ENCODE measurements at places on chromosomes 3 and 15.

- H3K27ac ChIP-seq: no peak overlapping the region
- no peaks in the 10 kb centered on the region for H3K4me1 ChIP-seq
- no peak overlapping the region for H3K4me3 ChIP-seq
- H3K36me3 ChIP-seq: no peaks in the 10 kb centered on the region
- DNase-seq: no peak
Measured at GRCh38 chr3:112477891-112478290, 21.4 kb downstream of the BTLA start.

GRCh38 chr3:141425523-141426233 lies 57.4 kb downstream of the ZBTB38 start:
- no peak overlapping the region for H3K4me3 ChIP-seq
- H3K27me3 ChIP-seq: no peaks in the 10 kb centered on the region
- no peak for DNase-seq

- H3K4me3 ChIP-seq: no peak overlapping the region
- no peak overlapping the region for H3K27ac ChIP-seq
- H3K36me3 ChIP-seq: no peaks in the 10 kb centered on the region
- no peaks in the 10 kb centered on the region for H3K4me1 ChIP-seq
- DNase-seq: no peak
Measured at GRCh38 chr3:194019398-194020165, 116.4 kb upstream of the HES1 start.

GRCh38 chr3:42051384-42052131 lies 39.6 kb upstream of the TRAK1 start:
- peak overlapping the region; percentile 71 for H3K27ac ChIP-seq
- no peak for DNase-seq
- H3K4me3 ChIP-seq: no peak overlapping the region

- no peaks in the 10 kb centered on the region for H3K27me3 ChIP-seq
- no peaks in the 10 kb centered on the region for H3K36me3 ChIP-seq
- no peaks in the 10 kb centered on the region for H3K4me1 ChIP-seq
- DNase-seq: no peak
Measured at GRCh38 chr3:74139648-74140047, 474.8 kb downstream of the CNTN3 start.

DNA sequence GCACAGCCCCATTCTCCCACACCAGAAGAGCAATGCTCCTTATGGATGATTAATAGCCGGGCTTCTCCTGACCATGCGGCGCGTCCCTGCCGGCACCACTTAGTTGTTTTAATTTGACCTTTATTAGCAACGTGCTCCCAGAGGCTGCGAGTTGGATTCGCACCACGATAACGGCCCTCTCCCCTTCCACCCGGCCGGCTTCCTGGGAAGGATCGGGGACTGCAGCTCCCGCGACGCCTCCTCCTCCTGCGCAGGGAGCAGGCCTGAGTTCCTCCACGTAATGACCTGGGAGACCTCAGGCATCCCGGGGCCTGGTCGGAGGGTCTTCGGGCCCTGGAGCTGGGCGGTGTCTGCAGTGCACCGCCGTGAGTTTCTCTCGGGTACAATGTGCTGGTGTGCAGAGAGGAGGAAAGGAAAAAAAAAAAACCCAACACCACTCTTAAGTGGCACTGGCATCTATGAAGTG lies 243.3 kb upstream of the TOPAZ1 start:
- peaks cover 42% of the 10 kb centered on the region for H3K4me1 ChIP-seq
- H3K36me3 ChIP-seq: no peaks in the 10 kb centered on the region
- no peak overlapping the region for H3K27ac ChIP-seq

- no peak overlapping the region for H3K4me3 ChIP-seq
- H3K27ac ChIP-seq: no peak overlapping the region
- no peaks in the 10 kb centered on the region for H3K27me3 ChIP-seq
- DNase-seq: no peak
- peaks cover 19% of the 10 kb centered on the region for H3K4me1 ChIP-seq
Measured at GRCh38 chr3:150421799-150422548, 13.9 kb downstream of the TSC22D2 start.

DNA sequence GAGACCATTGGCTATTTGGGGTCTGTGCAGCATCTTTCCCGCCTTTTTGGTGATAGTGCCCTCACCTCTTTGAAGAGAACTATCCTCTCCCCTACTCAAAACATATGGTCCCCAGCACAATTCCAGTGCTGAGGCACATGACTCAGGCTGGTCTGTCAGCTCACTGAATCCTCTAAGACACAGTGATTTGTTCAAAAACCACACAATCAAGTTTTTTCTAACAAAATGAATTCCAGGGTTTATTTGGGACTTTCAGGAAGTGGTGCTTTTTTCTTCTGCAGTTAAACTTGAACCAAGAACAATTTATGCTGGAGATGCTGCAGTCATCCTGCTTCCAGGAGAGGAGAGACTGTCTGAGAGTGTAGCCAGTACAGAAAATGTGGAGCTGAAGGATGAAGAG lies 142.5 kb upstream of the LMCD1 start:
- H3K27me3 ChIP-seq: no peaks in the 10 kb centered on the region
- no peaks in the 10 kb centered on the region for H3K36me3 ChIP-seq
- no peak overlapping the region for H3K4me3 ChIP-seq
- no peak for DNase-seq

DNA sequence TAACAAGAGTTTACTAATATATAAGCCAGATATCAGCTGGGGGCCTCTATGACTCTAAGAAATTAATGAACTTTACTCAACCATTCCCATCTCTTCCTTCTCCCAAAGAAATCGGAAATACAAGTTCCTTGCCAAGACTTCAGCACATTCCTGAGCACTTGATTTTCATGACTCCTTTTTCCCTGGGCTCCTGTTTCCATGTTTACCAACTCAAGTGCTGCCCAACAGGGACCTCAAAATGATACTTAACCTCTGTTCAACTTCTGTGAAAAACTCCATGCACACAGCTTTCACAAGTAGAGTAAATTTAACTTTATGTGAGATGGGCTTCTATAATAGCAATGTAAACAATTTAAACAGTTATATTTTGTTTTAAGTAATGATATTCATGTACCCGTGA lies 315.8 kb upstream of the CDIN1 start:
- H3K36me3 ChIP-seq: no peaks in the 10 kb centered on the region
- H3K4me3 ChIP-seq: no peak overlapping the region
- no peaks in the 10 kb centered on the region for H3K27me3 ChIP-seq
- H3K27ac ChIP-seq: no peak overlapping the region
- no peak for DNase-seq

GRCh38 chr3:15513810-15514662 lies 7.5 kb downstream of the COLQ start:
- no peaks in the 10 kb centered on the region for H3K27me3 ChIP-seq
- peaks cover 7% of the 10 kb centered on the region for H3K4me1 ChIP-seq
- H3K27ac ChIP-seq: no peak overlapping the region
- no peak for DNase-seq
- no peak overlapping the region for H3K4me3 ChIP-seq

DNA sequence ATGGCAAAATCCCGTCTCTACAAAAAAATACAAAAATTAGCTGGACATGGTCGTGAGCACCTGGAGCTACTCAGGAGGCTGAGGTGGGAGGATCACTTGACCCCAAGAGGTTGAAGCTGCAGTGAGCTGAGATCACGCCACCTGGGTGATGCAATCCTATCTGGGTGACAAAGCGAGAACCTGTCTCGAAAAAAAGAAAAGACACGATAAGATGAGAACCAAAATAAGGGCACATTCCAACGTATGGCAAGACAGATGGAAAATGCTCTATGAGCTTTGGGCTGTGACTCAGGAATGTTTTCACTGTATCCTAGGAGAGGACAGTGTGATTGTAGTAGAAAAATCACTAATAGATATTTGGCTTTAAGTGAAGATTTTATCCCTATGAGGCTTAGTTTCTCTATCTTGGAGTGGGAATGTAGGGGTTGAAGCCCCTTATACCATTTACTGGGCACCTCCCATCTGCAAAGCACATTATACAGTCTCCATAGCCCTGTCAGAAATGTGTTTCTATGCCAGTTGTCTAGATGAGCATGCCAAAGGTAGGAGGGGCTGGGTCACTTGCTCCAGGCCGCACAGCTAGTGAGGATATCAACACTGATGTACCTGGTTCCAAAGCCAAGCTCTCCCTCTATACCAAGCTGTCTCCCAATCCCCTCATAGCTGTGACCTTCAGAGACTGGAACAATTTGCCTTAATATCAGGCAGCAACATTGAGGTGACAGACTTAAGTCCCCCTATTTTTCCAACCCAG lies 53.6 kb upstream of the NR2E3 start:
- no peak for DNase-seq
- no peaks in the 10 kb centered on the region for H3K4me1 ChIP-seq
- no peak overlapping the region for H3K4me3 ChIP-seq
- peaks cover 11% of the 10 kb centered on the region for H3K36me3 ChIP-seq
- no peaks in the 10 kb centered on the region for H3K27me3 ChIP-seq

DNA sequence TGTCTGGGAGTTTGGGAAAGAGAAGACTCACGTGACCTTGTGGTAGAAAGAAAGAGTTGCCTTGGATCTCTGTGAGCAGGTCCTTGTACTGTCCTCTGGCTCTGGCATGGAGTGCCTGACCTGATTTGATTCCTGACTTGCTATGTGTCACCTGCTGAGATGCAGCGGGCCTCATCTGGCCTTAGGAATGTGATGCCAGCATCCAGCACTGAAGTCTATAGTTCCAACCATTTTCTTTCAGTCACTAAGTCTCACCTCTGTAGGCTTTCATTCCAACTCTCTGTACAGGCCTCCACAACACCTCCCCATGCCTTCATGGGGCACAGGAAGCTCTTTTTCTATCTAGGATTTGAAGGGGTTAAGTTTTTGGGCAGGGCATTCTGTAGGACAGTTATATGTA lies 12.1 kb upstream of the OXSR1 start:
- no peak overlapping the region for H3K4me3 ChIP-seq
- H3K27me3 ChIP-seq: no peaks in the 10 kb centered on the region
- no peaks in the 10 kb centered on the region for H3K36me3 ChIP-seq

DNA sequence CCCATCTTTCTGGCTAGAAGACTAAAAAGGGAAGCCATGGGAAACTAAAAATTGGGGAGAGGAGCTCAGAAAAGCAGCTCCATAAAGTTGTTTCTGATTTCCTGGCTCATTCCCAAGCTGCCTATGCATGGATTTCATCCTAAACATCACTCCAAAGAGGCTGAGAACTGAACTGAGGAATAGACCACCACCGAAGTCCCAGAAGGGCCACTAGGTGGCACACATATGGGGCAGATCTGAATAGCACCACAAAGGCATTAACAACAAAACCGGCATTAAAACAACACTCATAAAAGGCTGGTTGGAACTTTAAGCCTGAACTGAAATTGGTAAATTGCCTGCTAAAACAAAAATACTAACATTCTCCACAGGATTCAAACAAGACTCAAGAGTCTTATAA lies 106.3 kb downstream of the PLD1 start:
- no peaks in the 10 kb centered on the region for H3K27me3 ChIP-seq
- no peak overlapping the region for H3K27ac ChIP-seq
- no peaks in the 10 kb centered on the region for H3K36me3 ChIP-seq
- no peak overlapping the region for H3K4me3 ChIP-seq
- DNase-seq: no peak

- no peaks in the 10 kb centered on the region for H3K27me3 ChIP-seq
- H3K36me3 ChIP-seq: no peaks in the 10 kb centered on the region
- H3K4me1 ChIP-seq: peaks cover 6% of the 10 kb centered on the region
- no peak overlapping the region for H3K27ac ChIP-seq
Measured at GRCh38 chr3:15355086-15355485, 22.7 kb upstream of the SH3BP5 start.

GRCh38 chr3:71989165-71989564 lies 204.2 kb upstream of the PROK2 start:
- no peak for DNase-seq
- no peaks in the 10 kb centered on the region for H3K36me3 ChIP-seq
- H3K27me3 ChIP-seq: no peaks in the 10 kb centered on the region

DNA sequence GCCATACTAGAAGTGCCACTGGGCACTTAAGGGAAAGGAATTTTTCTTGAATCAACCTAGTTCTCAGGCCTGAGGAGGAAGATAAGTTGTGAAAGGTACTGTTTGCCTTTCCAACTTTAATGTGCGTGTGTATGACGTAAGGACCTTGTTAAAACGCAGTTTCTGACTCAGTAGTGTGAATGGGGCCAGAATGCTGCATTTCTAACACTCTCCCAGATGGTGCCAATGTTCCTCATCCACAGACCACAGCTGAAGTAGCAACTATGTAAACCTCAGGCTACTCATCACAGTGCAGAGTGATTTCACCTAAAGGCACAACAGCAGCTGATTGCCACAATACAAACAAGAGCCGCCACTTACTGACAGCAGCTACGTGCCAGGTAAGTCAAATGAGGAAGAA lies 103.6 kb downstream of the OTOL1 start:
- no peak for DNase-seq
- no peaks in the 10 kb centered on the region for H3K4me1 ChIP-seq
- H3K36me3 ChIP-seq: no peaks in the 10 kb centered on the region
- no peak overlapping the region for H3K27ac ChIP-seq
- no peak overlapping the region for H3K4me3 ChIP-seq

DNA sequence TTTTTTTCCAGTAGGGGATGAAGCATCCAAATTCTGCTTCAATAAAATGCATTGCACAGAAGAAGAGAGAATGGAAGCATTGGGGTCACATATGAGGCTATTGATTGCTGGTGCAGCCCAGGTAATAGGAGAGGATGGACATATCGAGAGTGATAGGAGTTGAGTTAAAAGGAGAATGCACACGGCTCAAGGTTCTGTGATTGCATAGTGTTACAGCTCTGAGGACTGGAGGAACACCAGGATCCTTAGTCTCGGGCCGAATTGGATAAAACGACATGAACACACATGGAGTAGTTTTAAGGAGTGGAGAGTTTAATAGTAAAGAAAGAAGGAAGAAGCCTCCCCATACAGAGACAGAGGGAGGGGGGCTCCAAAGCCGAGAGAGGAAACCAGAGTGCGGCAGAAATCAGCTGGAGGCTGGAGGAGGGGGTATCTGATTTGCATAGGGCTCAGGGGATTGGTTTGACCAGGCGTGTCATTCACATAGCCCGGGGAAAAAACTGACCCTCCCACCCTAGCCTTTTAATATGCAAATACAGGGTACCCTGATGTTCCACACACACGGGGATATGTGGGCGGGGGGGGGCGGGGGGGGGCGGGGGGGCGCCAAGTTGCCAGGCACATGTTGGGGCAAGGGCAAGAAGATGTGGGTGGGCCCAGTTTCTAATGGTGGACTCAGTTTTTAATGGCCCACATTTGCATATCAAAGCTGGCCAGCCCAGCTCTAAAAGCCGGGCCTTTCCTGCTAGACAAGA lies 156.9 kb downstream of the AGBL1 start:
- no peaks in the 10 kb centered on the region for H3K36me3 ChIP-seq
- DNase-seq: no peak
- peaks cover 9% of the 10 kb centered on the region for H3K4me1 ChIP-seq
- H3K4me3 ChIP-seq: no peak overlapping the region
- no peaks in the 10 kb centered on the region for H3K27me3 ChIP-seq

GRCh38 chr3:127803619-127804018 lies 18.7 kb downstream of the MGLL start:
- H3K4me3 ChIP-seq: no peak overlapping the region
- no peak overlapping the region for H3K27ac ChIP-seq
- no peaks in the 10 kb centered on the region for H3K27me3 ChIP-seq
- H3K4me1 ChIP-seq: peaks cover 7% of the 10 kb centered on the region

- no peaks in the 10 kb centered on the region for H3K4me1 ChIP-seq
- no peak overlapping the region for H3K27ac ChIP-seq
- H3K36me3 ChIP-seq: no peaks in the 10 kb centered on the region
Measured at GRCh38 chr3:157310329-157311052, 126.2 kb upstream of the PTX3 start.
